ENCODE measurements at places on chromosomes 13 and 19.

DNA sequence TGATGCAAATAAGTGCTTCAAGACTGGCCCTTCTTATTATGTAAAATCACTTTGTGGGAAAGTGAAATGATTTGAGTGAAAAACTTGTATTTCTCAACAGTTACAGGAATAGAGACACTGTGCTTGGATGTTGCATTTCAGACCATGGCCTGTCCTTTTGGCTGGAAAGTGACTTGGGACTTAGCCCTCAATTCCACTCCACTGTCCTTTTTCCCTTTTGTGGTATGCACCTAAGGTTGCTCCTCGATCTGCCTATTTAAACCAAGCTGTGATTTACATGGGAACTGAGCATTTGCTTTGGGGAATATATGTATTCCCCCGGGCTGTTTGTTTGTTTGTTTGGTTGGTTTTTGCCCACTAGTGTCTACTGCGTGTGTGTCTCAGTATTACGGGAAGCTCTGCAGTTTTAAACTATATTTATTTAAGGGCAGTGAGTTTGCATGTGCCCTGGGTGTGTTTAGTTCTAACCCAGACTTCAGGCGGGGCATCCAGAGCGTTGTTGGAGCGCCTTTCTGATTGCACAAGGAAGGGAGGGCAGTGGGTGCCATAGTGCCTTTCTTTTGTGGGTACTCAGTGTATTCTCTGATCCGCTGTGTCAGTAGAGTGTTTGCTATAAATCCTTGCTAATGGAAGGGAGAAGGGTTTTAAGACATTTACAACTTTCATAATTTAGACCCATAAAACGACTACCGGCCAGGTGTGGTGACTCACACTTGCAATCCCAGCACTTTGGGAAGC, 18.2 kb upstream of the RNF113B start:
- DNase-seq, result no peak

- no peak for DNase-seq
Measured at GRCh38 chr19:16125737-16126495, 14.2 kb downstream of the RAB8A start.

DNA sequence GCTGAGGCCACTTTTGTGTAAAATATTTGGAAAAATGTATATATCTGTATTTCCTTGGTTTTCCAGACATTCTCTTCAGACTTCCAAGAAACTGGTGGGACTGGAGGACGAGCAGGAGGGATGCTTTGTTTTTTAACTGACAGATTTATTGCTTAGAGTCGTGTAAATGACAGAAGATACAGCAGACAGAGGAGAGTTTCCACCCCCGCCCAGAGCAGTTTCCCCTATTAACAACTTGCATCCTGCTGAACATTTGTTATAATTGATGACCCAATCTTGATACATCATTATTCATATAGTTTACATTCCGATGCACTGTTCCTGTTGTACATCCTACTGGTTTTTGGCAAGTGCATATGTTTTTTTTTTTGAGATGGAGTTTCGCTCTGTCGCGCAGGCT, 7.1 kb upstream of the DOCK6 start:
- no peak for DNase-seq

DNA sequence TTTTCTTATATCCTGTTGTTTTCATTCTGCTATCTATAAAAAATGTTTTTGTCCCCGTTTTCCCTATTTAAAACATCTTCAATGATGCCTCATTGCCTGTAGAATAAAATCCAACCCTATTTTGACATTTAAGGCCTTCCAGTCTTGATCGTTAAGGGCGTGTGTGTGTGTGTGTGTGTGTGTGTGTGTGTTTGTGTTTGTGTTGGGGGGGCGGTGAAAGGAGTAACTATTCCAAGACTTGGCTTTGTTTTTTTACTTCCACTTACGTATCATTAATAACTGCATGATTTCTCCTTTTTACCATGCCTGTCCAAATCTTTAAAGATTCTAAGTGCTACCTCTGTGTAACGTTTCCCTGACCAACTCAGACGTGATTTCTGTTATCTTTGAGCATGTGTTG, 784 bp downstream of the PIBF1 start:
- DNase-seq, result no peak

GRCh38 chr19:39778763-39779162, at the start of gene LEUTX:
Gene LEUTX, plus strand, starts transcription at chr19:39778854. Its CDS starts 67 bp downstream, at chr19:39778921.
- DNase-seq, result no peak

DNA sequence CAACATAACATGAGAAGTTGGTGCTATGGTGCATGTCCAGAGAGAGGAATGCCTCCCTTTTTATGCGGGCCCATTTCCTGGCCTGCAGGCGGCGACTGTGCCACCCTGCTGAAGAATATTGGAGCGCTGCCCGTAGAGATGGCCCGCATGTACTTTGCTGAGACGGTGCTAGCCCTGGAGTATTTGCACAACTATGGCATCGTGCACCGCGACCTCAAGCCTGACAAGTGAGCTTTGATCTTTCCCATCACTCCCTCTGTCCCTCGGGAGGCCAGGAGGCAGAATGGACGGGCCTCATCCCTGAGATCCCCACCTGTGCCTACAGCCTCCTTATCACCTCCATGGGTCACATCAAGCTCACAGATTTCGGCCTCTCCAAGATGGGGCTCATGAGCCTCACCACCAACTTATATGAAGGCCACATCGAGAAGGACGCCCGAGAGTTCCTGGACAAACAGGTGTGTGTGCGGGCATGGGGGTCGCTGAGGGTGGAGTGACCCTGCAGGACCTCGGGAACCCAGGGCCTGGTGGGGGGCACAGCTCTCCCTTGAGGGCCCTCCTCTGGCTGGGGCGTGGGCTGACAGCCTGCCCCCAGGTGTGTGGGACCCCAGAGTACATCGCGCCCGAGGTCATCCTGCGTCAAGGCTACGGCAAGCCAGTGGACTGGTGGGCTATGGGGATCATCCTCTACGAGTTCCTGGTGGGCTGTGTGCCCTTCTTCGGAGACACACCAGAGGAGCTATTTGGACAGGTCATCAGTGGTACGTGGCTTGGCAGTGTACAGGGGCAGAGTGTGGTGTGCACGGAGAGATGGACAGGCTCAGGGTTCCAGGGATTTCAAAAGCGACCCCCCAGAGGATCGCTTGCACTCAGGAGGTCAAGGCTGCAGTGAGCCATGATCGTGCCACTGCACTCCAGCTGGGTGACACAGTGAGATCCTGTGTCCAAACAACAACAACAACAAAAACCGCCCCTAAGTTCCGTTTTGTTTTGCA, 16.2 kb downstream of the DNASE2 start:
- DNase-seq, result no peak

GRCh38 chr19:58521651-58522050, 2.0 kb upstream of the ZBTB45 start:
- no peak for DNase-seq

DNA sequence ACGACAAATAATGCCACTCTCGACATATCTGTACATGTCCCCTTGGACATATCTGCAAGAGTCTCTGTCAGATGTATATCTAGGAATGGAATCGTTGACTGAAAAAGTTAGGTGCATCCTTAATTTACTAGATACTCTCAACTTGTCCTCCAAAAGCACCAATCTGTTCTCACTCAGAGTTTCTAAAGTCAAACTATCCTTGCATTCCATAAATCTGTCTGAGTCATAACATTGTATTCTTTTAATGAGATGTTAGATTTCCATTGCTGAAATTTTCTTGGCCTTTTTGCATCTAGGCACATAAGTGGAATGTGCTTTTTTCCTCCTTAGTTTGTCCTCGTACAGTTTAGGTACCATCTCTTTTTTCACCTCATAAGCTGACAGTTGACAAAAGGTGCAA, 139.8 kb downstream of the PTPRS start:
- DNase-seq, result no peak

DNA sequence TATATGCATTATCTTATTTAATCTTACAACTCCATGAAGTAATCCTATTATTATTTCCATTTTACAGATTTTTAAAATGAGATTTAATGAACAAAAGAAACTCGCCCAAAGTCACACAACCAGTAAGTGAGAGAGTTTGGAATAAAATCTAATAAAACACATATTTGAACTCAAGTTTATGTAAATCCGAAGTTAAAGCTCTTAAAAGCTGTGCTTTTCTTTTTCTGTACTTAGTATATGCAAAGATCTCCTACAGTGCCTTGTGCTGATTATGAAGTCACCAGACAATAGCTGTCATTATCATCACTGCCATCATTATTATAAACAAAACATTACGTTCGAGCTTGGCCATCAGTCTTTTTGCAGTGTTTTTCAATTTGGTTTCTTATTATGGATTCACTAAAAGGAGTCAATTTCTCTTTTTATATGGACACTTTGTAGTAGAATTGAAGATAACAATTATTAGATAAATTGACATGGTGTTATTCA, 29.7 kb upstream of the ENOX1 start:
- no peak for DNase-seq

DNA sequence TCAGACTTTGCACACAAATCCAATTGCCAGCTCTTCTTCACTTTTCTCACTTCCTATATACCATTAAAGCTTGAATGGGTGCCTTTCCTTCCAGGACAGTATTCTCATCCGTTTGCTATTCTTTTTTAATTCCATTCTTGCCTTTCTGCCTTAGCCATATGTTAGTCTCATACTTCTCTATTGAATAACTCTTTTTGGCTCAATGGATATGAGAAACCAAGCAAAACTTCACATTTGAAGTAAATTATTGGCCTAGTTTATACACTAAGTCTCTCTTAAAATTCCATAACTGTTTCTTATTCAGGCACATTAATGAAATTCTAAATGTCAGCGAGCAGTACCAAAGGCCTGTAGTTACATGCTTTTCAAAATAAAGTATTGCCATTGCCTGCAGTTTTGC, 129.6 kb upstream of the FRY start:
- no peak for DNase-seq

- DNase-seq, result no peak
Measured at GRCh38 chr13:109154146-109154545, 524.7 kb downstream of the MYO16 start.

All from AG04449 (cell line).